ENCODE measurements at places on chromosomes 4 and X.

GRCh38 chrX:97895751-97896150, 1012.0 kb downstream of the RPA4 start:
- no peak for DNase-seq

DNA sequence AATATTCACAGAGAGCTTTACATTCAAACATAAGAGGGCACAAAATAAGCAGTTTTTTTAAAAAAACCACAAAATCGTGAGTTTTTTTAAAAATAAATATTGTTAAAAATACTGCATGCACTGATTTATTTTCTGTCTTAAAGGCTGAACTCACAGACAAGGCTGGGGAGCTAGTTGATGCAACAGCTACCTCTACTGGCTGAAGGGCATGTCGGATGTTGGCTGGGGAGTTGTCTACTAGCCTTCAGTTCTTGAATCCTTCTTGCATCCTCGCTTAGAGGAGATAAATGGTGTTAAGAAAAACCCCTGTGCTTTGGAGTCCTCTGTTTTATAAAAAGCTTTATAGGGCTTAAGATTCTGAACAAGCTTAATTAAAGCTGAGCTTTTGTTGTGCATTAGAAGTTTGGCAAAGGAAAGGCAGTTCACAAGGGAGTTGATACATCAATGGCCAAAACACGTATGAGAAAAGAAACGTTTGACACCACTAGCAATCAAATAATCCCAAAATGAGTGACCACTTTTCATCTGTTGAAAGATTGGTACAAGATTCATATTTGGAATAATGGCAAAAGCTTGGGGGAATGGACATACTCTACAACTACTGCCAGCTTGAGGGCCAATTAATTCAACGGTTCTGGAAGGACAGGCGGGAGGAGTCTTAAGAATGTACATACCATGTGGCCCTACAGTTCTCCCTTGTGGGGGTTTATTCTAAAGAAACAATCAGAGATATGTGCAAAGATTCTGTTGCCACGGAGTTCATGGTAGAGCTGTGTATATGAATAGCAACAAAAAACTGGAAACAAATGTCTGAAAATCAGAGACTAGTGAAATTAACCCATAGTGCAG, 94.7 kb downstream of the SEL1L3 start:
- peak; percentile 3 for DNase-seq

- DNase-seq = no peak
Measured at GRCh38 chr4:20266215-20267082, 14.7 kb downstream of the SLIT2 start.

- no peak for DNase-seq
Measured at GRCh38 chr4:98470831-98471230, 187.6 kb downstream of the TSPAN5 start.

- no peak for DNase-seq
Measured at GRCh38 chrX:44903830-44904530, 31.0 kb downstream of the KDM6A start.

- DNase-seq = no peak
Measured at GRCh38 chr4:2510351-2511259, 25.8 kb upstream of the FAM193A start.

DNA sequence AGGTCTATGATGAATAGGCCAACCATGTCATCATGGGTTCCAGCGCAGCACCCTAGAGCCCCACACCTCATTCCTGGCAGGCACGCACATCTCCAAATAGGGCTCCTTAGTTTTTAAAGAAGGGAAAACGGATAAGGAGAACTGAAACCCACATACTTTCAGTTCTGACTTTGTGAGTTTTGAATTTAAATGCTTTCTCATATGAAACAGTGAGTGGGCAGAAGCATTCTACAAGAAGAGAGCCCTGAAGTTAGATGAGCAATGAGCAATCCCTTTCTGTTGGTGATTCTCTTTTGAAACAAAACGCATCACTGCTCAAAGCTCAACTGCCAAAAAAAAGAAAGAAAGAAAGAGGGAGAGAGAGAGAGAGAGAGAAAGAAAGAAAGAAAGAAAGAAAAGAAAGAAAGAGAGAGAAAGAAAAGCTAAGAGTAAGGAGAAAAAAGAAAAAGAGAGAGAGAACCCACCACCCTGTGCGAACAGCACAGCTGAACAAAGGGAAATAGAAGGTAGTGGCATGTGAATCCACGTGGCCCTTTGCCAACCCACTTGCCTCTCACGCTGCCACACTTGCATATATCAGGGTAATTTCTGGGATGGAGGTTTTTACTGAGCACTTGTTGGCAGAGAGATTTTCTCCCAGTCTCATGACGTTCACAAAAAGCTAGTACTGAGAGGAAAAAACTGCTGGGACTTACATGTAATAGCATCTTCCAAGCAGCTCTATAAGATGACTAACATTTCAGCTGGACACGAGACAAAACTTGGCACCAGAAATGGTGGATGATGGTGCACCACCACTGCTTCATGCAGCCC, 31.0 kb downstream of the TMSB4X start:
- DNase-seq = peak; percentile 21

GRCh38 chrX:153848325-153848724, 18.0 kb upstream of the PDZD4 start:
- no peak for DNase-seq

GRCh38 chr4:81549984-81550383, 78.3 kb upstream of the RASGEF1B start:
- no peak for DNase-seq

DNA sequence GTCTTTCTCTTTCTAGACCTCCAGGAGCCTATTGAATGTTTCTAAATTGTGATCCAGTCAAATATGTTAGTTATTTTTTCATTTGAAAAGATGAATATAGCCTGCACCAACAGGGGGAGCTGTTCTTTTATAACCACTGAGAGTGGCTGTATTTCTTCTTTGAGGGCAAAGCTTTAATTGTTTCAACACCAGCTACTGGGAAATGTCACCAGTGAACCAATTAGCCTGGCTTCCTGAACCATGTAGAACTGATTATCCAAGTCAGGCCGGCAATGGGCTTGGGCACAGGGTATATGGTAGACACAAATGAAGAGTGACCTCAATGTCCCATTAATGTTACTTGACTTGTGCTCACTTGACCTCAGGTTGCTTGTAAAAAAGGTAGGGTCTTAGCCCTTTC, 4.8 kb upstream of the DAPP1 start:
- peak; percentile 70 for DNase-seq
